A549 treated with Mapracorat at 1 μM for 4 hours (cell line): ENCODE measurements at places on chromosomes 12 and 14. TPM values are rescaled to one million over a fixed set of nuclear protein-coding genes. Genes with fewer than 3 reads are reported as not detected.

PRH1 gene
- total RNA-seq = 1.8 to 3.9 TPM (median 2.8 TPM) in 5 replicates

TCL1B gene
- not detected in 5 replicates for total RNA-seq

PZP gene
- total RNA-seq = not detected in 5 replicates

KLRG1 gene
- total RNA-seq = 0.94 to 1.9 TPM (median 1.4 TPM) in 5 replicates

DLK1 gene
- total RNA-seq = 0.30 to 0.49 TPM (median 0.39 TPM) in 5 replicates

CCDC38 gene
- 0.07 to 0.11 TPM (median 0.09 TPM) in 5 replicates for total RNA-seq
